ENCODE measurements at places on chromosomes 2 and 18.

- no peak for DNase-seq
These were observed 52.5 kb upstream of the MCFD2 start for GRCh38 chr2:46967990-46968647.

- DNase-seq, result peak; percentile 74
These were observed 3.7 kb upstream of the TUBA4B start for GRCh38 chr2:219249203-219249980.

- DNase-seq, result no peak
These were observed 221.1 kb downstream of the ANAPC1 start for GRCh38 chr2:111662771-111663470.

GRCh38 chr2:192194866-192195547 lies at the start of gene TMEFF2:
TMEFF2 (minus strand) TSS chr2:192194933; CDS start chr2:192194524, 409 bp downstream.
- DNase-seq, result peak; percentile 35
